ENCODE measurements at places on chromosomes 5 and 9. TPM values are rescaled to one million over a fixed set of nuclear protein-coding genes. Genes with fewer than 3 reads are reported as not detected.

- H3K4me3 ChIP-seq, result no peak overlapping the region
- H3K36me3 ChIP-seq, result no peaks in the 10 kb centered on the region
- H3K4me1 ChIP-seq, result no peaks in the 10 kb centered on the region
- H3K27ac ChIP-seq, result no peak overlapping the region
- H3K27me3 ChIP-seq, result no peaks in the 10 kb centered on the region
Observed at GRCh38 chr9:96192710-96193109, 109.3 kb downstream of the HSD17B3 start.

DNA sequence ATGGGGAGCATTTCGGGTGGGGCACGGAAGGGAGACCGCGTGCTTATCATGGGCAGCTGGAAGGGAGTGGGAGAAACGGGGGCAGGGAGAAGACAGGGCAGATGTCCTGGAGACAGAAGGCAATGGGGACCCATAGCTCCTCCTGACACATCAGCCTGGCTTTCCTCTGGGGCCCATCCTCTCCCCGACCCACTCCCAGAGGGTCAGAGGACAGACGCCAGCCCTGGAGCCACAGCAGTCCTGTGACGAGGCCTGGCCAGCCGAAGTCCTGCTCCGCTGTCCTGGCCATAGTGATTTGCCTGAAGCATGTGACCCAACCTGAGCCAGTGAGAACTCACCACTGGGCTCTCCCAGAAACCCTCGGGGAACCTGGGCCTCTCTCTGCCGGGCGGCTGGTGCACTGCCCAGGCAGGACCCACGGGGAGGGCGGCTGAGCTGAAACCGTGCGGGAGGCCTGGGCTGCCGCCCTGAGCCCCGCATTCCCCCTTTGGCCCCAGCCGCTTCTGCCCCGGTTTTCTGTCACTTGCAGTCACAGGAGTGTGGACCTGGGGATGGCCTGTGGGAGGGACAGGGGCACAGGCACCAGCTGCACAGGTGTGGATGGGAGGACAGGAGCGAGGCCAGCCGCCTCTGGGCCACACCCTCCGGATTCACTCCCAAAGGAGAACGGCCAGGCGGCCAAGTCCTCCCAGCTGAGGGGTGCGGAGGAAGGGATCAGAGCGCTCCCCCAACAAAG lies 19.8 kb downstream of the ADAMTS2 start:
- H3K4me1 ChIP-seq, result no peaks in the 10 kb centered on the region
- no peaks in the 10 kb centered on the region for H3K36me3 ChIP-seq
- no peaks in the 10 kb centered on the region for H3K27me3 ChIP-seq
- no peak overlapping the region for H3K27ac ChIP-seq
- H3K4me3 ChIP-seq, result no peak overlapping the region

GRCh38 chr9:126999315-127000068 lies 84.9 kb downstream of the RALGPS1 start:
- no peaks in the 10 kb centered on the region for H3K4me1 ChIP-seq
- DNase-seq, result no peak
- no peak overlapping the region for H3K27ac ChIP-seq
- H3K4me3 ChIP-seq, result no peak overlapping the region

- H3K4me1 ChIP-seq, result peaks cover 5% of the 10 kb centered on the region
- DNase-seq, result no peak
- no peaks in the 10 kb centered on the region for H3K27me3 ChIP-seq
- no peaks in the 10 kb centered on the region for H3K36me3 ChIP-seq
- H3K4me3 ChIP-seq, result no peak overlapping the region
- no peak overlapping the region for H3K27ac ChIP-seq
Observed at GRCh38 chr9:38075272-38075671, 6.2 kb upstream of the SHB start.

RALGPS1 gene
- 7.6 TPM for total RNA-seq

DNA sequence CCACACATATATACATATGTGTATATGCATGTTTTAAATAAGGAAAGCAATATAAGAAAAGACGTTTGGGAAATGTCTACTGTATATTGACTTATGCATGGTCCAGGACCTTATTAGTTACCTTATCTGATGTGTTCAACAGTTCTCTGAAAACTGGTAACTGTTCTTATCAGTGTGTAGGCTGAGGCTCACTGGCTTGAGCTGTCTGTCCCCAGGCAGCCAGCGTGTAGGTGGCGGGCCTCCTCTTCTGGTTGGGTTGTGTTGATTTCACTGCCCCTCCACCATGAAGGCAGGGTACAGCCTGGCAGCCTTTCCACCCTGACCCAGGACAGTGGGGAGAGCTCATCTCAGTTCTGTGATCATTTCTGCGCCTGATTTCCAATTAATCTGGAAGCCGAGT lies 38.7 kb upstream of the SEMA4D start:
- no peak for DNase-seq
- H3K36me3 ChIP-seq, result no peaks in the 10 kb centered on the region
- H3K4me1 ChIP-seq, result no peaks in the 10 kb centered on the region
- no peaks in the 10 kb centered on the region for H3K27me3 ChIP-seq

DNA sequence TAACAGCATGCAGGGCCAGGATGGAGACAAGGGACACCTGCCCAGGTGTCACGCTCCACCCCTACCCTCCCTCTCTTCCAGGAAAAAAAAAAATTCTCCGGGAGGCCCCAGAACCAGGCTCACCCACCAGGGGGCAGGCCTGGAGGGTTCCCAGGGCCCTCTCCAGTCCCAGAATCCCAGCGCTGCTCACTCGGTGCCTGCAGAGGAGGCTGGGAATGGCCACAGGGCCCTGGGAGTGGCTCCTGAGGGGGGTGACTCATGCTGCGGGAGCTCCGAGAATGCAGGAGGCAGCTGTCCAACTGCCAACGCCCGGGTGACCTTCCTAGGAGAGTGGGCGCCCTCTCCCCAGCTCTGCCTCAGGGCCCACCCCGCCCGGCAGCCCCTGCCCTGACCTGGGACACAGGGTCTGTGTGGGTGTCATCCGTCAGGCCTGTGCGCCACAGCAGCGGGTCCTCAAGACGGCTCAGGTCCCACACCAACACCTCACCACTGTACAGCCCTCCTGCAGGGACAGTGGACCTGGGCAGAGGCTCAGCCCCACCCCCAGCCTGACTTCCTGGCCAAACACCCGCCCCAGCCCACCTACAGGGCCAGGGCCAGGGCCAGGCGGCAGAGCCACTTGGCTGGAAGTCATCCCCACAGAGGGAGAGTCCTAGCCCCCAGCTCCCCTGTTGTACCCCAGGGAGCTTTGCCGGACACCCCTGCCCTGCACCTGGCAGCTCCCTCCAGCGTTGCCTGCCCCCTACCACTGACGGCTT lies 21.2 kb downstream of the DYNC2I2 start:
- DNase-seq, result peak; percentile 94
- H3K4me1 ChIP-seq, result peaks cover 46% of the 10 kb centered on the region
- H3K27ac ChIP-seq, result peak overlapping the region; percentile 99
- H3K27me3 ChIP-seq, result no peaks in the 10 kb centered on the region
- H3K4me3 ChIP-seq, result peak overlapping the region; percentile 35

GRCh38 chr9:134366223-134367031 lies 40.2 kb downstream of the RXRA start:
- no peak for DNase-seq
- peaks cover 32% of the 10 kb centered on the region for H3K4me1 ChIP-seq

ANKRD34B gene
- not detected for total RNA-seq

GOLM1 gene
- total RNA-seq, result 69.8 TPM

SETX gene
- total RNA-seq, result 38.5 TPM

WWC1 gene
- 52.6 TPM for total RNA-seq

DNA sequence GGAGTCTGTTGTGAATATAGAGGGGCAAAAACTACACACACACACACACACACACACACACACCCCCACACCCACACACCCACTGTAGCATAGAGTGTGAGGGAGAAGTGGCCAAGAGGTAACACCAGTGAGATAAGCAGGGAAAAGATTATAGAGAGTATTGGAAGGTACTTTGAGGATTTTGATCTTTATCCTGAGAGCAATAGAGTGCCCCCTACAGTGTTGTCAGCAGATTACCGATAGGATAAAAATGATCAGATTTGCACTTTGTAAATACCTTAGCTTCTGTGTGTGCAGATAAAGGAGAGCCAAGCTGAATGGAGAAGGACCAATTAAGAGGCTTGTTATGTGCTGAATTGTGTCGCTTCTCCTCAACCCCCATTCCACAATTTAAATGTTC lies 32.3 kb downstream of the ERCC6L2 start:
- H3K27ac ChIP-seq, result no peak overlapping the region
- H3K4me1 ChIP-seq, result no peaks in the 10 kb centered on the region
- no peaks in the 10 kb centered on the region for H3K36me3 ChIP-seq
- no peaks in the 10 kb centered on the region for H3K27me3 ChIP-seq
- DNase-seq, result no peak
- no peak overlapping the region for H3K4me3 ChIP-seq

DMGDH gene
- 2.3 TPM for total RNA-seq

DNA sequence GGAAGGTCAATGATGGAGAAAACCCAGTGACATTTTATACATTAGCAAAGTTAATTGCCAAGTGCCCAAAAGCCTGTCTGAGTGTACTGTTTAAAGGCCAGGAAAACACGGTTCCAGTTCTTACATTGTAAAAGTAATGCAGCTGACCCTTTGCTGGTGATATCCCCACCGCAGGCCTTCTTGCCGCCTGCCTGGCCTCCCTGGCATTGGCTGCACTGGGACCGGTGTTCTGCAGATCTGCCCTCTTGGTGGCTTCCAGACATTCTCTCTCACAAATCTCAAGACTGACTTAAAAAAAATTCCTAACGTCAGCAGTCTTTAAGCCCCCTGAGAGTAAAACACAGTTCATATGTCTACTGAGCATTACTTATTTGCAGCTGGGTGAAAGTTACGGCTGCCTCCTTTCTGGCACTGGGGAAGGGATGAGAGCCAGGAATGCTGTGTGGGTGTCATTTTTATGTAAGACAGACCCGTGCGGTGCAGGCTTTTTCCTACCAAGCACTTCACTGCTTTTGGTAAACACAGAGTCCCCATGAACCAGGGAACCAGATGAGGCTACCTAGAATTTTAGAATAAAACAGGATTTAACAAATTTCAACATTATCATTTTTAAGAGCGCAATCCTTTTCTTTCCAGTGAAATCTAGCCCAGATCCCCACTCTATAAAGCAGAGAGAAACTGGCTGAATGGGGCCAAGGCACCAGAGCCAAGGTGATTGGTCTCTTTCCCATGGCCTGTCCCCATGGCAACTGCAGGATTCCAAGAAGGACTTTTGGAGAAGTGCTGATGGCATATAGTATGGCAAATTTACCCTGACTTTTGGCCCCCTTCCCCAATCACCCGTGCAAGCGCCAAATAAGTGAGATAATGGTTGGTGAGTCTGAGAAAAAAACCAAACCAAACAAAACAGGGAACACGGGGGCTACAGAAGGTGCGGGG lies 80.8 kb downstream of the LMNB1 start:
- H3K27ac ChIP-seq, result no peak overlapping the region
- no peak overlapping the region for H3K4me3 ChIP-seq
- H3K27me3 ChIP-seq, result no peaks in the 10 kb centered on the region
- no peaks in the 10 kb centered on the region for H3K36me3 ChIP-seq

MOB3B gene
- total RNA-seq, result 1.2 TPM

GRCh38 chr5:34587355-34588241 lies 68.5 kb upstream of the RAI14 start:
- DNase-seq, result no peak
- H3K36me3 ChIP-seq, result no peaks in the 10 kb centered on the region
- H3K4me1 ChIP-seq, result peaks cover 4% of the 10 kb centered on the region
- H3K27me3 ChIP-seq, result no peaks in the 10 kb centered on the region
- no peak overlapping the region for H3K27ac ChIP-seq

- H3K4me1 ChIP-seq, result no peaks in the 10 kb centered on the region
- no peak overlapping the region for H3K4me3 ChIP-seq
- no peaks in the 10 kb centered on the region for H3K36me3 ChIP-seq
- no peaks in the 10 kb centered on the region for H3K27me3 ChIP-seq
- no peak overlapping the region for H3K27ac ChIP-seq
- no peak for DNase-seq
Observed at GRCh38 chr9:123121457-123121856, 88.0 kb downstream of the GPR21 start.

DNA sequence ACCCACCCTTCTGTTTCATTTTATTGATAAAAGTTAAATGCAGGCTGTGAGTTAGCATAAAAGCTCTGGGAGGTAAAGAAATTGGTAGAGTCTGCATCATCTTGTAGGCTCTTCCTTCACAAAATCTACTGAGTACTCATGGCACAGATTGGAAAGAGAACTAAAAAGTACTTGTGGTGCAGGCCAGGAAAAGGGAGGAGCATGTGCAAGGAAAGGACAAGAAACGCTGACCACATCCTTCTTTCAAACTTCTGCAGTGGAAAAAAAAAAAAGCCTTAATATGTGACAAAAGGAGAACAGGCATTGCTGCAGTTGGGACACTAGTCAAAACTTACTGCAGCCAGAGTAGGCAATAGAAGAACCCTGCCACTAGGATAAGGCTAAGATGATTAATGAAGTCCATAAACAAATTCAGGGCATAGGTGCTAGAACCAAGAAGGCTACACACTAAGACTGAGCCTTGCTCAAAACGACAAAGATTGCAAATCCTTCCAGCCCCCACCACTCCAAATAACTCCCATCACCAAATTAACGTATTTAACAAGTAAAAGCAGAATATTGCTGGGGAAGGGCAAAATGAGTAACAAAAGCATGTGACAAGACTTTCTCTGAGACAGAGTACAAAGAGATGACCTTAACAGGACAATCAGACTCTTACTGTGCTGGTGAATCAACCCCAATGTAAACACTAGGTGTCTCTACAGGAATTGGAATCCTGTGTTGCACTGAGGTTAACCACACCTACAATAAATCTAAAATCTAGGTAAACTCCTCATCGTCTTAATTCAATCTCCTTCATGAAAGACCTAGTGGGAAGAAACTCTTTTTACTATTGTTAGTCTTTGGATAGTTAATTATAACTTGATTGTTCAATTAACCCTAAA lies 1024.8 kb downstream of the TLE1 start:
- H3K4me3 ChIP-seq, result no peak overlapping the region
- no peaks in the 10 kb centered on the region for H3K36me3 ChIP-seq
- H3K27me3 ChIP-seq, result no peaks in the 10 kb centered on the region
- no peak overlapping the region for H3K27ac ChIP-seq
- DNase-seq, result no peak

- DNase-seq, result no peak
- peaks cover 33% of the 10 kb centered on the region for H3K4me1 ChIP-seq
- H3K27me3 ChIP-seq, result no peaks in the 10 kb centered on the region
- peak overlapping the region; percentile 95 for H3K27ac ChIP-seq
Observed at GRCh38 chr5:154753792-154754191, 1.4 kb upstream of the LARP1 start.

GRCh38 chr5:59337240-59337639 lies 556.3 kb downstream of the PDE4D start:
- H3K27me3 ChIP-seq, result peaks cover 11% of the 10 kb centered on the region
- H3K36me3 ChIP-seq, result no peaks in the 10 kb centered on the region
- no peak overlapping the region for H3K4me3 ChIP-seq
- no peak for DNase-seq
- H3K4me1 ChIP-seq, result no peaks in the 10 kb centered on the region
- no peak overlapping the region for H3K27ac ChIP-seq

DNA sequence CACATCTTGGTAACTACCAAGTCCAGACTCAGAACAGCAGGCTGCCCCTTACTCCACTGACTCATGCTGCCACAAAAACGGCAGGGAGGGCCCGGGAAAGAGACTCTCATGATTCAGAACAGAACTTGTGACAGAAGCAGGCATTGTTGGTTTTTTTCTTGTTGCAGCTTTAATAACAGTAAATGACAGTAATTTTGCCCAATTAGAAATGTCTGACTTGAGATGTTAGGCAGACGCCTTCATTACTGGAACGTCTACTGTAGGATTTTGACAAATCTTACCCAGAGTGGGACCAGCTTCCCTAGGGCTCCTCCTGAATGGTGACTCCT lies 77.9 kb downstream of the SEMA5A start:
- H3K4me3 ChIP-seq, result no peak overlapping the region
- no peak for DNase-seq
- no peaks in the 10 kb centered on the region for H3K27me3 ChIP-seq
- no peaks in the 10 kb centered on the region for H3K4me1 ChIP-seq
- H3K27ac ChIP-seq, result no peak overlapping the region
- H3K36me3 ChIP-seq, result no peaks in the 10 kb centered on the region

Measured in HCT116 (cell line).